ENCODE measurements at places on chromosomes 2 and 18. TPM values are rescaled to one million over a fixed set of nuclear protein-coding genes. Genes with fewer than 3 reads are reported as not detected.

The DNAH6 gene
- total RNA-seq: 0.09 TPM

The IL18RAP gene
- total RNA-seq: not detected

DNA sequence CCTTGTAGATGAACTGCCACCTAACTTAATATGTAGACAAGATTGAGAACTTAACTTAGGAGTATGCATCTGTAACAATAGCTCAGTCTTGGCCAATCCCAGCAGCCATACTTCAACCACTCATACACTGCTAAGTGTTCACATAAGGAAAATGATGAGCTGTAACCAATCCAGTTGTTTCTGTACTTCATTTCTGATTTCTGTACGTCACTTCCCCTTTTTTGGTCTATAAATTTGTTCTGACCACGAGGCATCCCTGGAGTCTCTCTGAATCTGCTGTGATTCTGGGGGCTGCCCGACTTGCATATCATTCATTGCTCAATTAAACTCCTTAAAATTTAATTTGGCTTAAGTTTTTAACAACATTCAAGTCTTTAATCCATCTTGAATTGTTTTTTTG is 6.4 kb downstream of the SH3YL1 start:
- DNase-seq: no peak

GRCh38 chr2:130949954-130950353 is 113.2 kb downstream of the ARHGEF4 start:
- DNase-seq: no peak

The CABYR gene
- 13.6 TPM for total RNA-seq

- peak; percentile 64 for DNase-seq
Measured at GRCh38 chr2:207765547-207765946, 4.2 kb downstream of the FZD5 start.

The SH2D6 gene
- total RNA-seq: 0.61 TPM

Data from H9 (cell line).